Left hindlimb (tissue), 1 donor: ENCODE measurements at places on chromosomes 2 and 18.

- no peak for DNase-seq
Measured at GRCh38 chr2:101892377-101892776, 99.4 kb upstream of the IL1R2 start.

- no peak for DNase-seq
Measured at GRCh38 chr2:197931661-197932312, 127.4 kb downstream of the PLCL1 start.

- DNase-seq = no peak
Measured at GRCh38 chr2:215605214-215605613, 169.3 kb upstream of the FN1 start.

DNA sequence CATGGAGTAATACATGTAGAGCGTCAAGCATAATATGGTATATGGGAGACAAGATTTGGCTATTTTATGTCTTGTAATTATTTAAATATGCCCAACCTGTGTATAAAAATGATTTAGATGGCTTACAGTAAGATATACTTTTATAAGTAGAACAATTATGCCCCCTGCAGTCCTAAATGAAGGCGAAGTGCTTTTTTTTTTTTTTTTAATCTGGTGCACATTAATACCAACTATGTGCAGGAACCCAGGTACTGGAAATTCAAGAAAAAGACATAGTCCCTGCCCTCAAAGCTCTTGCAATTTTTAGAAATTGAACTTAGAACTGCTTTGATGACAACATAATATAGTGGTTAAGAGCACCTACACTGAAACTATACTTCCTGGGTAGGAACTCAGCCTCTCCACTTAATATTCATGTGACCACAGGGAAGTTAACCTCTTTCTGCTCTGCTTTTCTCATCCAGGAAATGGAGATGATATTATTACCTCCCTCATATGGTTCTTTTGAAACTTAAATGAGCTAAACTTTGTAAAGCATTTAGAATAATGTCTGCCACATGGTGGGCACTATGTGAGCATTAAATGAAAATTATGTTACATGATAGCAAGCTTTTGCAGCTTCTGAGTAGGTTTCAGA lies 38.1 kb downstream of the AFTPH start:
- no peak for DNase-seq

GRCh38 chr2:8421658-8422449 lies 260.0 kb upstream of the ID2 start:
- no peak for DNase-seq

DNA sequence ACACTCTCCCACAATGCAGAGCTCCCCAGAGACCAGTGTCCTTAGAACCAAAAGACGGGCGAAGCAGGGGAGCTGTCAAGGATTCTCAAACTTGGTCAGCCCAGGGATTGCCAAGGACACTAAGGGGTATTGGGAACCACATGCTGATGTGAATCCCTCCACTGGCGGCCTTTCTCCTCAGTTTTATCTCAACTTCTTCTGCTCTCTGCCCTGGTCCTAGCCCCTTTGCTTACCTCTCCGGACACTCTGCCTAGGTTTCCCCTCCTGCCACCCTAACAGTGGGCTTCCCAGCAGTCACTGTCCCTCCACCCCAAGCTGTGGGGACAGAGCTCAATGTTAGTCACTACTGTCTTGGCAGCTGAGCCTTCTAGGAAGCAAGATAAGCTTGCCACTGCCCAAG lies 61.1 kb downstream of the POLR1A start:
- no peak for DNase-seq

DNA sequence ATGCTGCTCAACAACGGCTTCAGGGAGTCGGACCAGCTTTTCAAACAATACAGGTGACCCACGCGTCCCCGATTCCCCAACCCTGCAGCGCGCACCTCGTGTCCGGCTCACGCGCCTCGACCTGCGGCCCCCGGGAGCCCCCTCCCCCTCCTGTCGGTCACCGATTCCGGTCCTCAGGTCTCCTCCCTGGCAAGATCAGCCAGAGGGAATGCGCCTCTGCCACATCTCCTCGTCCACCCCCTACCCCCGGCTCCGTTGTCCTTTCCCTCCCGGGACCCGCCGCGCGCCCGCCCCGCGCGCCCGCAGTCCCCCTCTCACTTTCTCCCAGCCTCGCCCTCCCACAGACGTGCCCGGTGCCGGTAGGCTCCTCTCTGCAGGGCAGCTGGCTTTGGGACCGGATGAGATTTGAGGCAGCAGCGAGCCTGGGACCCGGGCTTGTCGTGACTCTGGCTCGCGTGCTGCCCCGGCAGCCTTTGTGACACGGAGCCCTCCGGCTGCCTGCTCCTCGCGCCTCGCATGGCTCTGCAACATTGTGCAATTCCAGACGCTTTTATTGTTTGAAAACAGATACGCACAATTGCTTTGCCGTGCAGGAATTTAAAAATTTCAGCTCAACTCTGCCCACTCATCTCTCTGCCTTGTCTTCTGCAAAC lies 558 bp downstream of the TTC39C start:
- peak; percentile 69 for DNase-seq

- no peak for DNase-seq
Measured at GRCh38 chr2:29880084-29880483, 41.3 kb downstream of the ALK start.

GRCh38 chr2:42929546-42930024 lies 137.2 kb upstream of the HAAO start:
- DNase-seq = peak; percentile 9

- no peak for DNase-seq
Measured at GRCh38 chr2:187783446-187783845, 229.2 kb upstream of the TFPI start.

- DNase-seq = no peak
Measured at GRCh38 chr2:201433394-201433995, 17.8 kb downstream of the TRAK2 start.

DNA sequence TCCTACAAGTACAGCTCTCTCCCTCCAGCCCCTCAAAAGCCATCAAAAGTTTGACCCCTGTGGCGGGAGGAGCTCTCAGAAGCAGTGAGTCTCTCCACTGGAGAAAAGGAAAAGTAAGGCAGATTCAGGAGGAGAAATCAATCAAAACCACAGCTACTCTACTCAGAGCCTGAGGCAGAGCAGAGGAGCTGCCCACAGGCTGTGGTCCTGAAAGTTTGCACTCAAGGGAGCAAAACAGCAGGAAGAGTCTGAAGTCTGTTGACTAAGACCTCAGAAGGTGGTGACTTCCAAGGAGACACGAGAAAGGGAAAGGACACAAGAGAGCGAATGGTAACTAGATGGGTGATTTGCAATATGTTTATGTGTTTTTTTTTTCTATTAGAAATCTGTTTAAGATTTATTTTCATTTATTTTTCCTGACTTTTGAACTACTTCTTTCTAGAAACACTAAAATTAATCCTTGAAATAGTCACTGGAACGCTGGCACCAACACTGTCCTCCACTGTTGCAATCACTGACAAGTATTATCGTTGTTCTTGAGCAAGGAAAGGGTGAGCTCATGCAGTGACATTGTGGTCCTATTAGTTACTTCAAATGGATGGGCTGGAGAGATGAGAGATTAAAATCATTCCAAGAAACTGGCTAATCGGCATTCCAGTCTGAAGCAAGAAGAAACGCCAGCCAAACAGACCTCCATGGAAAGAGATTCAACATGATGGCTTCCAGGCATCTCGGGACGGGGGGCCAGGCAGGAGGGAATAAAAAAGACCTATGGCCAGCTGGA lies 35.8 kb downstream of the PID1 start:
- no peak for DNase-seq

GRCh38 chr2:17976871-17977746 lies 98.6 kb downstream of the KCNS3 start:
- no peak for DNase-seq

DNA sequence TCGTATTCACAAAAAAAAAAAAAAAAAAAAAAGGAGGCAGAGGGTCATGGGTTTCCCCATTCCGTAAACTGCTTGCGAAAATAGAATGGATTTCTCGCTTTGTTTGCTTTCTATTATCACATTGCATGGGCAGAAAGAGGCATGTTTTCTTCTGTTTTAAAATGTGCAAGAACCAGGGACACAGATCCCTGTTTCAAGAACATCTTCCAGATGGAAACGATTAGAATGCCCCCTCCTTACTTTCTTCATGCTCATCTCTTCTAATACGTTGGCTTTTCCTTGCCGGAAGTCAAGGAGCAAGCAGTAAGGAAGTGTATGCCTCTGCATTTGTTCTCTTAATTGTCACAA lies 51.0 kb upstream of the ZNF516 start:
- DNase-seq = no peak

GRCh38 chr2:133484106-133484505 lies 84.2 kb downstream of the NCKAP5 start:
- peak; percentile 34 for DNase-seq

- peak; percentile 13 for DNase-seq
Measured at GRCh38 chr2:23622966-23623675, 238.1 kb downstream of the KLHL29 start.

DNA sequence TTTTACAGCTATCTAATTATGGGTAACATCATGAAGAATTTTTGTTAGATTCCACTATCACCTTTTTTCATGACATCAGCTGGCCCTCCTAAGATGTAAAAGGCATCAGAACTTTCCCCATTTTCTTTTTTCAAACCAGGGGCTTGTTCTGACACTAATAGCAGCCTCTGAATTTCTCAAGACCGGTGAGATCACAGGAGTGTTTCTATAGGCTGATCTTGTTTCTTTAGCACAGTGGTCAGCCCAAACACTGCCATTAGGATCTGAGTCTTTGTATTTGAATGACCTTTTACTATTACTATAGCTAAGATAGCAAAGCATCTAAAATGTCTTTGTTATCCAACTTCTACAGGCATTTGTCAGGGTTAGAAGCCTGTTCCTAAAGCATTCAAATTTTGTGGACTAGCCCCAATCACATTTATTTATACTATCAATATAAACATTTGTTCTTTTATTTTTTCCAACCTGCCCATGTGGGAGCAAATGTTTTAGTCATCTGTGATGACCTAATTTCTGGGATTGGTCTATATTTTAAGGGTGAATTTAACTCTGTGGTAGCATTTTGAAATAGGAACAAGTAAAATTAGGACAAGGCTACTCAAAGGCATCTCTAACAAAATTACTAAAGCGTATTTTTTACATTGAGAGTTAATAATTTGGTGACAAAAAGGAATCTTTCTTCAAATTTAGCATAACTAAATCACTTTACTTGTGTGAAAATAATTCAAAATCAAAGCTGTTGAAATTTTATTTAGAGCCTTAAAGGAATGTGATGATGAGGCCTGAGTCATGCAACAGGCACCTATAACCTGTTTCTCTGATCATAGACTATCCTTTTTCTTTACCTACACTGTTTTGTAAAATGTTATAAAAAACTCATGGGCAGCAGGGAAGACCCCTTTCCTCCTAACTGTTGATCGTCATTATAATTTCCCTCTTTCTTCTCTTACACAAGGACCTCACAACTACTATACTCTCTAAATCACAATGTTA lies 39.3 kb downstream of the ZAP70 start:
- no peak for DNase-seq

DNA sequence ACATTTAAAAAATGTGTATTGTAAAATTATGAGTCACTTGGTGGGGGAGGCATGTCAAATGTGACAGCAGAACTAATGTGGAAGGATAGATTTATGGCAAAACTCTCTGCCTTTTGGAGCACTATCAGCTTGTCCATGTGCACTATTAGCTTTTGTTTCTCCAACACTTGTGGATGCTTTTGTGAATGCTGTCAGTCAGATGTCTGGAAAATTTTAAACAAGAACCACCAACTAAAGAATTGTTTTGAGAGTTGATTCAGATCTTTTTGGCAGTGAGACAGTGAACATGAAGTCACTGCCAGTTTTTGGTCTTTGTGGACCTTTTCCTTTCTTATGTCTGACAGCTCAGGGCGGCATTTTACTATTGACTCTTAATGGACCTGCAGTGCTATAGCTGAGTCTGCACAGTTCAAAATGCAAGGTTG lies 72.4 kb downstream of the KIAA1328 start:
- DNase-seq = no peak

GRCh38 chr2:12330916-12331315 lies 385.8 kb upstream of the TRIB2 start:
- DNase-seq = no peak

DNA sequence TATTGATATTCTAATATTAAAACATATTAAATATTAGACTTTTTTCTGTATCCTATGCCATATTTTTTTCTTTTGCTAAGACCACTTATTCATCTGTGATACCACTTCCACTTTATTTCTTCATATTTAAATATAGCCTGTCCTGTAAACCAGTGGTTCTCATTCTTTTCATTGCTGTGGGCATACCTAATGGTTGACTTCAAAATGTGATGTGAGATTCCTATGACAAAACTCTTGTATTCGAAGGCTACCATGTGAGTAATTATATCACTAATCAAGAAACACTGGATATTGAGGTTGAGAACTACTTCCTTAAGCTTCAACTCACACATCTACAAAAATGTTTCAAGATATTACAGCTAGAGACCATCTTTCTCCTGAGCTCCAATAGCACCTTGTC lies 3.6 kb downstream of the SCRN3 start:
- no peak for DNase-seq

DNA sequence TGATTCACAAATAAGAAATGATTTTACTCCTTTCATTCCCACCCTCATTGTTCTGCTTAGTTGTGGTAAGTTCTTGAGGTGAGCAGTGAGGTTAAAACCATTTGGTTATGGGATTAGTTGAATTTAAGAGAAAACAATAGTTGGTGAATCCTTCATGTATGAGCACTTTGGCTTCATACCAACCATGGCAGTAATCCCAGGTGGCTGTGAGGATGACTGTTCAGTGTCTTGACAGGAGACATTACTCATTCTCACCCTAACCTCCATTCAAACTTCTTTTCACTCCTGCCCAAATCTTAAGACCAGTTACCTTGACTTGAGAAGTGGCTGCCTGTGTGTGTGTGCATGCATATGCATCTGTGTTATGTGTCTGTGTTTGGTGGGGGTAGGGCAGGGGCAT lies 143.1 kb downstream of the SETBP1 start:
- no peak for DNase-seq

- DNase-seq = no peak
Measured at GRCh38 chr2:149908726-149909683, 321.4 kb upstream of the MMADHC start.

- DNase-seq = no peak
Measured at GRCh38 chr2:212903413-212903812, 248.0 kb downstream of the IKZF2 start.

GRCh38 chr2:240799033-240799820 lies 20.8 kb downstream of the KIF1A start:
- DNase-seq = peak; percentile 26

DNA sequence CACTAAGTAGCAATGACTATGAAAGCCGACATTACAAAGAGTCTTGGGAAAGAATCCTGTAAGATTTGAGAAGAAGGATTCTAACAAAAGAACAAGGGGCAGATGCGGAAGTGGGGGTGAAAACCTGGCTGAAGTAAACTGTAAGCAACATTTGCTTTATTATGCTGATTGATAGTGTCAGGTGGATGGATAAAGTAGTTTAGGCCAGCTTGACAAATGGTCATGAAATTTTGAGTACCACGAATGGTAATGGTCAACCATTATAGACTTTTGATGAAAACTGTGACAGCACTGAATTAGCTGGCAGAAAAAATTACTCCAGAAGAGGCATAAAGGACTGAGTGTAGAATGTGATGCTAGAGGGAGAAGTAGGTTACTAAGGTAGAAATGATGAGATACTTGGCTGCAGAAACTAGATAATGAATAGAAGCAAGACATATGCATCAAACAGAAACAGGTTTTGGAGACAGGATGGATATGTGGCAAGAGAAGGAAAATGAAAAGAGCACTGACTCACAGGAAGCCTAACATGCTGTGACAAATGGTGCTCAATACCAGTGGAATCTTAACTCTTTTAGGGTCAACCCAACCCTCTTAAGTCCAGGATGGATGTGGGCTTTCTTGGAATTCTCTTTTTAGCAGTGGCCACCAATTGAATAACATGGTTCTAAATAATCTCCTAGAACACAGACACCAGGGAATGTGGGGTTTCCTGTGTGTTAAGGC lies 6.8 kb downstream of the THUMPD2 start:
- no peak for DNase-seq
